Mesendoderm (in vitro differentiated cells): ENCODE measurements at places on chromosomes 11 and 22.
A peak's percentile ranks its signal among the peaks of the same experiment; 100 is the strongest.

GRCh38 chr11:119115484-119116234 is 5.7 kb upstream of the HINFP start:
- DNase-seq, result no peak

DNA sequence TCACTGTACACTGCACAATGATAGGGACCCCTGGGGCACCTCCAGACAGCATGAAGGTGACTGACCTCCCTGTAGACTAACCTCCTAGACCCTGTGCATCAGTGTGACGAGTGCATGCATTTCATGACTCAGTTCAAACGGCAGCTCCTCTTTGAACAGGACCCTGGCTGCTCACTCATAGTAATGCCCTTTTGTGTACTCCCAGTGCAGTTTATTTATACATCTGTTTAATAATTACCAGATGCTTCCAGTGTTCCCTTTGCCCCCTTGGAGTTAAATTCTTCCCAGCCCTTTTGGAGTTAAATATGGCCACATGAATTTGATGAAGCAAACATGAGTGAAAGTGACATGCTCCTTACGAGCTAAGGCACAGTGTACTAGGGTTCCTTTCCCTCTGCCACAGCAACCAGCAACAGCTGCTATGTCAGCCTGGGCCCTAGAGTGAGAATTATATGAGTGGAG is 72.4 kb downstream of the PANX1 start:
- DNase-seq, result no peak

GRCh38 chr11:15901790-15902189 is 454.6 kb downstream of the SOX6 start:
- DNase-seq, result no peak

- DNase-seq, result no peak
Observed at GRCh38 chr11:11806586-11806985, 35.2 kb upstream of the USP47 start.

- DNase-seq, result no peak
Observed at GRCh38 chr11:120752668-120753067, 241.1 kb downstream of the GRIK4 start.

DNA sequence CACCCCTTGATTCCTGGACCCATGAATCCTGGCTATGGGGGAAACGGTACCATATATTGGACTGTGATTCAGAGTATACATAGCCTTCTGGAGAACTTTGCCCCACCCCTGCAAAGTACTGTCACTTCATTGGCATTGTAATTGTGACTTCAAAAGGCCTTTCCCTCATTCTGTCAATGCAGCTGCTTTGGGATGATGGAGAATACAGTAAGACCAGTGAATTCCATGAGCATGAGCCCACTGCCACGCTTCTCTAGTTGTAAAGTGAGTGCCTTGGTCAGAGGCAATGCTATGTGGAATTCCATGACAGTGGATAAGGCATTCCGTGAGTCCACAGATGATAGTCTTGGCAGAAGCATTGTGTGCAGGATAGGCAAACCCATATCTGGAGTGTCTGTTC is 25.7 kb upstream of the MSANTD2 start:
- no peak for DNase-seq

- peak; percentile 87 for DNase-seq
Observed at GRCh38 chr11:9137293-9138132, 46.1 kb upstream of the SCUBE2 start.

DNA sequence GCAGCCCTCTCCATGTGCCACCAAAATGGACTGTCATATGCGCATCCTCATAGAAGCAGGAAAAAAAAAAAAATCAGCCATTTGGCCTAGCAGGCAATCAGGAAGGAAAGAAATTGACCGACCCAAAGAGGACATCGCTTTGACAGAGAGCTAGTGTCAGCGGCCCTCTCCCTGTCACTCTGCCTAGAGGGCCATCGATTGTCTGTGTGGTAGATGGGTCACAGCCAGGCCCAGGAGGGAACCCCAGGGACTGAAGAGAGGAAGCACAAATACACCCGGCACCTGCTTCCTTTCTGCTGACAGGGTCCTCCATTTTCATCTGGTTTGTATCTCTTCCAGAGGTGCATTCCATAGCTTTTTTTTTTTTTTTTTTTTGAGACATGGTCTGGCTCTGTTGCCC is 21.8 kb downstream of the VPS37C start:
- no peak for DNase-seq

DNA sequence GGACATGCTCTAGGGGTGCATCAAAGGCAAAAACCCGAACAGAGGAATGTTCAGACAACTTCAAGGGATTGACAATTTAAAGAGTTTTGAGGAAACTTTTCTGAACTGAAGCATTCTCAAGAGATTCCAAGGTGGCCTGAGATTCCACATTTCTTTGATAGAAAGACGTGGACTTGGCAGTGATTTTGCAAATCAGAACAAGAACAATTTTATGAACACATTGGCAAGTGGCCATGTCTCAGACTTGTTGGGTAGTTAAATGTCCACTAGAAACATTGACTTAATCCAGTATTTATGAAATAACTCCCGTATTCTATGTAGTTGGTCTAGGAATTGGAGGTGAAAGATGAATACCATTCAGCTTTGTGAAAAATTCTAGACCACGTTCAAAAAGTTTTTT is 13.8 kb downstream of the NCAM1 start:
- DNase-seq, result no peak

GRCh38 chr22:20013382-20013871 is 3.2 kb downstream of the ARVCF start:
- DNase-seq, result peak; percentile 79

- DNase-seq, result no peak
Observed at GRCh38 chr11:62402226-62402959, 16.4 kb upstream of the SCGB1A1 start.

DNA sequence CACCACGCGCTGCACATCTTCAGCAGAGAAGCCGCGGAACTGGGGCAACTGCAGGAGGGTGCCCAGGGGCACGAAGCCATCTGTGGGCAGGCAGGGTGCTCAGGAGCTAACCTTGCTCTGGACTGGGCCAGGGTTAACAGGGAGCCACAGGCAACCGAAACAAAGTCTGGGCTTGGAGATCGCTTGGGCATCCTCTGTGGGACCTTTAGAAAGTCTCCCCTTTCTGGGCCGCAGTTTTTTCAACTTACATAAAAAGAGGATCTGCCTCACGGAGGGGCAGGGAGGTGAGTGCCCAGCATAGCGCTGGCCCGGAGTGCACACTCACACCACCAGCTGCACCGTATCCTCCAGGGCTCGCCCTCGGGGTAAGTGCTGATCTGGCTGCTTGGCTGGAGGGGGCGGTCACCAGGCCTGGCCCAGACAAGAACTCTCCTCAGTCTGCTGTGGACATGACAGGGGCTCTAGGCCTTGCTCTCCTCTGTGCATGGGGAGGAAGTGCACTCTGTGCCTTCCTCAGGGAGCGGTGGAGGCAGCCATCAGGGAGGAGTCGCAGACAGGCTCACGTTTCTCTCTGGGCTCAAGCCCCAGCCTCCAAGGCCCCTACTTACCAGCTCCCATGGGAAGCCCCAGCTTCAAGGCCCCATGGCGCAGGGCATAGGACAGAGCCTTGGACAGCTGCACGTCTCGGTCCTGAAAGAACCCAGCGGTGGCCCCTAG is 937 bp downstream of the TRPT1 start:
- no peak for DNase-seq

GRCh38 chr11:133724116-133724515 is 121.2 kb downstream of the SPATA19 start:
- no peak for DNase-seq

GRCh38 chr22:42280836-42281235 is 10.4 kb upstream of the TCF20 start:
- no peak for DNase-seq

DNA sequence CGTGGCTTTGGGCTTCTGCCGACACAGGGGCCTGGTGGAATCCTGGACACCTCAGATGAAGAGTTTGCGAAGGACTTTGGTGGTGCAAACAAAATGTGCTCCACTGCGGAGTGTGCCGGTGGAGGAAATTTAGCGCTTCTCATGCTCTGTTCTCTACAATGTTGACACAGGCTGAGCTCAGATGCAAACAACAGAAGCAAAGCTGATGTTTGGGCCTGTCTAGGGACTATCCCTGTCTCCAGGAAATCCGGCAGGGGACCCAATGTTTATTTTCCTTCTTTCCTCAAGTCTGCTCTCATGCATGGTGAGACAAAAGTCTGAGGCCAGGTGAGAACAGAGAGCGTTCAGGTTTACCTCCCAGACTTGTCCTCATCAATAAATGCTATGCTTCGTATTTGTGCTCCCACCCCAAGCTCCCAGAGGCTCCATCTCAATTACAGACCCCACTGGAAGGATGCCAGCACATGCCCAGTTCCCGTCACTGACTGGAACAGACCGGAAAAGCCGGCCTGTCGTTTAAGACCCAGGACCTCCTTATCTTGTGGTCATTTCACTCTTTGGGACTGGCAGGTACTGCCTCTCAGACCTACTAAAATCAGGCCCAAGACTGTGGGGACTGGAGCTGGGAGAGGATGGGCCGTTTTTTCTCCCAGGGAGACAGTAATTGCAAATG is 105.7 kb upstream of the B3GAT1 start:
- no peak for DNase-seq

DNA sequence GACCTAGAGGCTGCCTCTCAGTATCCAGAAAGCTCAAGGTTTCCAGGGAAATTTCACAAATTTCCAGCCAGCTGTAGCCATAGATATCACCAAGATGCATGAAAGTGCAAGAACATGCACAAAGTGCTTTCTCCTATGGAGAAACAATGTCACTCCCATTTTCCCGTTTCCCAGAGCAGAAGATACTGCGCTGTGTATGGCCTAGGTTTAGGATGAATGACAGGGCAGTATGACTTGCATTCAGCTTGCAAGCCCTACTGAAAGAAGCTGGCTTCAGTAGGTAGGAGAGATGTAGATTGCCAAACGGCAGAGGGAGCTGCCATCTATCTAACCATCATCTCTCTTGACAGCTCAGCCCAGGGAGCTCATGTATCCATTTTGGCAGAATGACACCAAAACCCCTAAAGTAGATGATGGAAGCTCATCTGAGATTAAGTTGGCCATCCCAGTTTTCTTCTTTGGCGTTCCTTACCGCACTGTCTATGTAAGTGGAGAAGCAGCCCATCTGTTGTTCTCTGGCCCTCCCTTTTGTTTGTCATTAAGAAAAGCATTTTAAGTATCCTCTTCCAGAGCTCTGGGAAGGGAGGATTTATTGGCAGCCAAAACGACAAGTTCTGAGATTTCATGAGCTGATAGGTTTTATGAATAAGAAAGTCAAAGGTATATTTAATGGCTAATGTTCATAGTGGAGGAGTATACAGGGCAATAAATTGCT is 4.6 kb downstream of the TECTA start:
- peak; percentile 10 for DNase-seq

DNA sequence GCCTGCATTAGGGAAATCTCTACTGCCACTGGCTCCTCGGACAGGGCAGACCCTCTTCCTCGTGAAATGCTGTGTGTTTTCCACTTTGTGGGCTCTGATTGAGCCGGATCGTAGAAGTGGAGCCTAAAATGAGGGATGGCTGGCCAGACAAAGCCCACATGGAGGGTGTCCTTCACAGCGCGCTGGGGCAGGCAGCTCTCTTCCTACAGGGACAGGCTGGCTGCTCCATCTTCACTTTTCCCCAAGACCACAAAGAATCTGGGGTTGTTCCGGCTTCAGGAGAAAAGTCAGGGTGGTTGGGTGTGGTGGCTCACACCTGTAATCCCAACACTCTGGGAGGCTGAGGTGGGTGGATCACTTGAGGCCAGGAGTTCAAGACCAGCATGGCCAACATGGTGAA is 94.9 kb downstream of the MORC2 start:
- DNase-seq, result no peak

DNA sequence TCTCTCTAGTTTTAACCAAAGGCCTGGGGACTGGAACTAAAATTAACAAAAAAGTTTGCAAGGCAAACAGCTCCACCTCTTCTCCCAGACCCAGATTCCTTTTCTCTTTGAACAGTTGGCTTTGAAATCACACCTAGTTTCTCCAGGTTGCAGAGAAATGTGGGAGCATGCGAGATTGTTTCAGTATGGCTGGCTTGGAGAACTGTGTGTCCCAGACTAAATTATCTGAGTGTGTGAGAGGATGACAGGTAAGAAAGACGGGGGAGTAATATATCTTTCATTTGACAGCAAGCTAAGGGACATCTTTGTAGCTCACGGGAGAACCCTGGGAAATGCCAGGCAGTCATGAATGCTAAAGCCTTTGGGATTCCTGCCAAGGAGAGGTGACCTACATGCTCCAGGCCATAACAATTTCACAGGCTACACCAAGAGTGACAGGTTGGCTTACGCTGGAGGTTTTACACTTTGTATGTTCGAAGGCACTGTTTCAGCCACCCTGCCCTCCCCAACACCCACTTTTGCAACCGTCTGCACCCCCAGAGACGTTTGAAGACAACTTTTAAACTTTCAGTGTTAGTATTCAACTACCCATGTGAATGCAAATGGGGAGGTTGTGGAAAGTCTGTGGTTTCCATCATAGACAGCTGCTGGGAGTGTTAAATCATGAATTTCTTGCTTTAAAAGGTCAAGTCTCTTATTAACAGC is 109.3 kb upstream of the SNX19 start:
- no peak for DNase-seq

DNA sequence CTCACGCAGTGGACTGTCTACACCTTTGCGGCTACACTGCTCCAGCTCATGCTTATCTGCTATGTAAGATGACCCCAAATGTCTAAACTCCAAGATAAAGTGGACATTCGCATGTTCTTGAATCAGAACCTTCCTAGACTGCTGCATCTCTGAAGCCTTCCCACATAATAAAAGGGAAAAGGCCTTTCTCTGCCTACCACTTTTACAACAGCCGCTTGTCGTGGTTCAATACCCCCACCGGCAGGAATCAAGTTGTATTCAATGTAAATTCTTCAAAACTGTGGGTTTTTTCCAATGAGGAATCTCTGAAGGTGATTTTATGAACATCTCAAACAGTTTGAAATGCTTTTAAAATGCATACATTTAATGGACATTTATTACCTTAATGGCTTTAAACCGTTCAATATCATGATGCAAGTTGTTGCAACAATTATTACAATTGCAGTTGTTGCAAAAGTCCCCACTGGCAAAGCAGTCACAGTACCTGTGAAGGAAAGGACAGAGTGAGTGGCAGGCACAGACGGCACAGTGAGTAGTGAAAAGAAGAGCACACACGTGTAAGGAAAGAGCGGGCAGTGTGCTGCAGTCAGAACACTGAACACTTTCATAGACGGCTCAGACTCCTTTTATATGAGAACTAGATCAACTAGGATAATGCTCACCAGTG is 31.2 kb downstream of the GAL start:
- no peak for DNase-seq

GRCh38 chr11:112226062-112226830 is at the start of gene PTS:
PTS (plus strand) TSS chr11:112226428; CDS start chr11:112226444, 16 bp downstream.
- DNase-seq, result peak; percentile 91

- no peak for DNase-seq
Observed at GRCh38 chr11:78851878-78852586, 277.4 kb upstream of the NARS2 start.
